Foreskin keratinocyte (primary cell): ENCODE measurements at places on chromosomes 12 and 14.

DNA sequence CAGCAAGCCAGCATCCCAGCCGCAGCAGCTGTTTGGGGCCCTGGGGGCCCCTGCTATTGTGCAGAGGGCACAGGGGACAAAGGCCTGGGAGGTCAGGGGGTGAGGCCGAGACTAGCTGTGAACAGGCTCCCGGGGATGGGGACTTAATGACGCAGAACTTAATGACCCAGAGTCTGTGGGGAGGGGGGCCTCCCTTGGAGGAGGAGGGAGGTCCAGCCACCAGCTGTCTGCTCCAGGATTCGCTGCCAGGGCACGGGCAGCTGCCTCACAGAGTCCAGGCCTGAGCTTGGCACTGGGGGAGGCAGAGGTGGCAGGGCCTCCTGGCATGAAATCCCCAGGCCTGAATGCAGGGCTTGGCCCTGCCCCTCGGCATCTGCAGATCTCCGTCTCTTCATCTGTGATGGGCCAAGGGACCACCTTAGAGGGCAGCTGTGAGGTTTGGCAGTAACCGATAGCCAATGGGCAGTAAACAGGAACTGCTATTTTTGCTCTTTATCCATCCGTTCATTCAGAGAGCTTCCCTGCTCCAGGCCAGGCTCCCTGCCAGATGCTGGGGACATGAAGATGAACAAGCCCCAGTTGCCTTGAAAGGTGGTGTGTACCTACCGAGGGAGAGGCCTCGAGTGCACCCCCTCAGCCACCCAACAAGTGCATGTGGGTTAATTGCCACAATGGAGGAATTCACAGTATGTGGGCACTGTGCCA, 6.7 kb downstream of the FAM222A start:
- DNase-seq, result no peak

DNA sequence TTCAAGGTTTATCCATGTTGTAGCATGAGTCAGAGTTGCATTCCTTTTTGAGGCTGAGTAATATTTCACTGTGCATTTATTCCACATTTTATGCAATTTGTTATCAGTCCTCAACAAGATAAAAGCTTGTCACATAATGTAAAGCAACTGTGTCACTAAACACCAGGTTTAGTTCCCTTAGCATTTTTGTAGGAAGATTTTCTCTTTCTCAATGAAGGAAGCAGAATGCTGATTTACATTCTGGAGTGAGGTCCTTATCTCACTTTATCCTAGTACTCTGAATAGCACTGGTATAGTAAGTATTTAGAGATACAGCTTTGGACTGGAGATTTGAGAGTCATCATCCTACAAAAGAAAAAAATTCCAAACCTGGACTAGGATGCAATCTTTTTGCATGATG, 9.8 kb upstream of the EXD2 start:
- no peak for DNase-seq

DNA sequence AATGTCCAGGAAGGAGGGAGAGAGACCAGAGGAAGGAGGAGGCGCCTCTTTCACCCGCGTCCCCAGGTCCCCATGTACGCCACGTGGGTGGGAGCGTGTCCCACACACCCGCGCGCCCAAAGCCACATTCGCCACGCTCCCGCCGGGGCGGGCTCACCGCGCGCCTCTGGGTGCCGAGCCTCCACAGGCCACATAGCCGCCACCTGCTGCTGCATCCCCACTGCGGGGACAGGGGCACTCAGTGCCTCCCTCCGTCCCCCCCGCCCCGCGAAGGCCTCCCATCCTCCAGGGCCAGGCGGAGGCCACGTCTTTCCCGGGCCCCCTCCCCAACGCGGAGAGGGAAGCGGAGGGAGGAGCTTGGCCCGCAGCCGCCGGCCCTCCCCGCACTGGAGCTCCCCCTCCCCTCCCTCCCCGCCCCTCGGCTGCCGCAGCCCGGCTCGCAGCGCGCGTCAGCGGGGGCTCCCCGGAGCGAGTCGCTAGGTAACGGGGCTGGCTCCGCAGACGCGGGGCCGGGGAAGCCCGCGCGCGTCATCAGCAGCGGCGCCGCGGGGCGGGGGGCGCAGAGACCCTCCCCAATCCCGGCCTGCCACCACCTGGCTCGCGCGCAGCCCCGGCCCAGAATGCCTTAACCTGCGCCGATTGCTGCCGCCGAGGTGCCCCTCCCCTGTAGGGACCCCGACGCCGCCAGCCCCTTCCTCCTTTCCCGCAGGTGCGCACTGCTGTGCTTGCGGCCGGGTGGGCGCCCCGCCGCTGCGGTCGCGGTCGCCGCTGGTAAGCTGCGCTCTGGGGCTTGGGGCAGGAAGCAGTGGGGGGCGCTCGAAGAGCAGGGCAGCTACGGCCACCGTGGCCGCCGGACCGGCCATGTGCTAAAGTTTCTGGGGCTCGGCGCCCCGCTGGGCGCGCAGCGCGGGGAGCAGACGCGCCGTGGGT, 536 bp upstream of the TUNAR start:
- no peak for DNase-seq

GRCh38 chr12:77062846-77063461, 2.4 kb downstream of the E2F7 start:
- no peak for DNase-seq

DNA sequence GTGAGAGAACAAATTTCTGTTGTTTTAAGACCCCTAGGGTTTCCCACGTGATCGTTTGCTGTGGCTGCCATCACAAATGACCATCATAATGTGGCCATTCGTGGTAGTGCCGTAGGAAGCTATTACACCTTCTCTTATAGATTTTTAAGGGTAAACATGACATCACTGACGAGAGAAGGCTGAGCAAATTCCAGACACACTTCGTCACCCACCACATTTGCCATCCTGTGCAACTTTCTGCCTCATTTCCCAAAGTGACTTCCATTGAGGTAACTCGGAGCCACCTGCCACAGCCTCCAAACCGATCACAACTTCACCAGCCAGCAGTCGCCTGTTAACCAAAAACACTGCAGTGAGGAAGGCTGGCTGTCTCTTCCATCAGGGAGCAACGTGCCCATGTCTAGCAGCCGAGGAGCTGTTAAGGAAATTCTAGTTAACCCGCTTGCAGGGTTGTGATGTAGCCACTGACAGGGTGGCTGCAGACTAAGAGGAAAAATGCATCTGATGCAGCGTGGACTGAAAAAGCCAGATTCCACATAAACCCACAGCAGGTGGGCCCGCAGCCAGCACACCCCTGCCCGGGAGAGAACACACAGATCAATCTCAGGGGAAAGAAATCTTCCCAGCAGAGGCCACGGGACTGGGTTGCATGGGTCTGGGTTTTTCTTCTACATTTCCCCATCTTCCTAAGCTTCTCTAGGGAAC, 44.6 kb downstream of the CCDC85C start:
- DNase-seq, result no peak

DNA sequence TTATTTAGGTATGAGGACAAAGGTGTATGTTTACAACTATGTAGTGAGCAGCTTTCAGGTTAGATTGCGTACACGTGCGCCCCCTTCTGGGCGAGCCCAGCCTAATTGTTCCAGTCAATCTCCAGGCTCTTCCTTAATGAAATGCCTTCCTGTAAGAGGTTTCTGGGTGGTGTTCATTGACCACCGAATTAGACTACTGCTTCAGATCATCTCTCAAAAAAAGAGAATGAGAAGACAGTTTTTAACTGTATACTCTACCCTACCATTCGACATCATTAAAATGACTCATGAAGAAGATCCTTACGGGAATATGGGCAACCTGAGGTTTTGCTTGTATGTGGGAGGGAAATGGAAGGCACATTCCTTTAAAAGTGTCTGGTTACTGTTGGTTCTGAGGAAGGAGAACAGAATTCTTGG, 2.1 kb downstream of the LUM start:
- DNase-seq, result peak; percentile 44

- DNase-seq, result no peak
Observed at GRCh38 chr12:42104087-42104486, 40.6 kb downstream of the GXYLT1 start.

DNA sequence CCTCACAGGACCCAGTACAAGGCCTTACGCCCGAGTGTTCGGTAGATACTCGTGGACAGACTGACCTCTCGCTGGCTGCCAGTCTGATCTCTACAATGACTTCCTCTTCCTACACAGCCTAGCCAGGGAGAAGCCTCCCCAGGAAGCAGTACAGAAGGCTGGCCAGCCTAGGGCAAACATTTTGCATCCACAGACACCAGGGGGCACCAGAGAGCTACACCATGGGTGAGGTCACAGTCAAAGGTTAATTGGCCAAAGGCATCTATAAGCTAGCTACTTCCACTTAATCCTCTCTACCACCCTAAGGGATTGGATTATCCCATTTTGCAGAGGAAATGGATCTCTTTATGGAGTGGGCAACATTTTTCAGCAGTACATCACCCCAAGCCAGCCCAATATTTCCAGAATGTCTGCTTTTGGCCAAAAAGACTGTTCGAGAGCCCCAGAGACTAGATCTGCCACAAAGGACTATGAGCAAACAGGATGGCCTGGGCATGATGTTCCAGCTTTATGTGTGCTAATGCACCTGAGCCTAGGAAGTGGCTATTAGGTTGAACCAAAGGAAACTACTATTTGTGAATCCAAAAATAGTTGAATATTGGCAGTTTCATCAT, 14.6 kb upstream of the PNMA1 start:
- peak; percentile 48 for DNase-seq

GRCh38 chr12:126811391-126811790, 1455.6 kb upstream of the TMEM132C start:
- no peak for DNase-seq

DNA sequence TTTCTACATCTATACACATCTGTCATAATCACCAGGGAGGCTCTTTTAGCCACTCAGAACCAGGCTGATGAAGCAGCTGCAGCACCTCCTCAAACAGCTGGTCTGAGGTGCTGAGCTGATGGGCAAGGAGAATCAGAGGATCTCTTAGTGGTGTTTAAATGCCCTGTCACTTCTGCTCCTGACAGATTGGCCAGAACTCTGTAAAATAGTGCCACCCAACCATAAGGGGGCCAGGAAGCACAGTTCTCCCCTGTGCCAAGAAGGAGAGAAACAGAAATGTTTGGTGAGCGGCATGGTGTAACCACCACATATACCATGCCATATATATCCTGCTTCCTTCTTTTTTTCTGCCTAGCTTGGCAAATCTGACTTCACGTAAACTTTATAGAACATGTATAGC, 12.8 kb downstream of the SOCS2 start:
- no peak for DNase-seq

- DNase-seq, result no peak
Observed at GRCh38 chr14:105116451-105117256, 51.4 kb upstream of the GPR132 start.

DNA sequence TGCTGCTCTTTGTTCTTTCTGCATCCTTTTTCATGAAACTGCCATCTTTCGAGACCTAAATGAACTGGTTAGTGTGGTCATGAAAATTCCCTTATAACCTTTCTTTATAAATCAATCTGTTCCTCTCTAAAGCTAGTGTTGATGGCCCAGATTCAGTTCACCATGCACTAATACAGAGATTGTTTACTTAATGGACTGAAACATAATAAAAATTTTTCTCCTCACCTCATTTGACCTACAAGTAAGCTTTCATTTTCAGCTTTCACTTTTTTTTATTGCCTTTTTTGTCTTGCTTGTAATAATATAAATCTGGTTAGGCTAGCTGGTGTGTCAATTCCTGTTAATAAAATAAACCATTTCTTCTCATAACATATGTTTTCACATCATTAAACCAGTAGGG, 183.8 kb downstream of the CCDC59 start:
- DNase-seq, result no peak

- DNase-seq, result no peak
Observed at GRCh38 chr14:91934554-91935285, 12.8 kb downstream of the FBLN5 start.

GRCh38 chr12:70604662-70605061, 32.6 kb downstream of the PTPRB start:
- DNase-seq, result no peak

DNA sequence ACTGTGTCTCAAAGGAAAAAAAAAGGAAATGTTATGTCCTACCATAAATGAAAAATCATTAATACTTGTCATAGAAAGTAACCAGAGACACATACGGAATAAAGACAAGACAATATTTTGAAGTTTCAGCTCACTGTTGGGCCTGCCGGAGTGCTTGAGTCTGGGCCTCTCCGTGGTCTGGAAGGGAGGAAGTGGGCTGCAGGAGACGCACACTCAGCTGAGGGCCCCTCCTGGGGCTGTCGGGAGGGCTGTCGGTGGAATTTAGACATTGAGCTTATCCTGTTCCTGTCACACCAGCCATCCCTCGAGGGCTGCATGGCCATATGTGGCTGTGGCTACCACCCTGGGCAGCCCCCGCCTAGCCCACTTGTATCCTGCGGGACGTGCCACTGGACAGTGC, 80.6 kb downstream of the DDX51 start:
- DNase-seq, result no peak

DNA sequence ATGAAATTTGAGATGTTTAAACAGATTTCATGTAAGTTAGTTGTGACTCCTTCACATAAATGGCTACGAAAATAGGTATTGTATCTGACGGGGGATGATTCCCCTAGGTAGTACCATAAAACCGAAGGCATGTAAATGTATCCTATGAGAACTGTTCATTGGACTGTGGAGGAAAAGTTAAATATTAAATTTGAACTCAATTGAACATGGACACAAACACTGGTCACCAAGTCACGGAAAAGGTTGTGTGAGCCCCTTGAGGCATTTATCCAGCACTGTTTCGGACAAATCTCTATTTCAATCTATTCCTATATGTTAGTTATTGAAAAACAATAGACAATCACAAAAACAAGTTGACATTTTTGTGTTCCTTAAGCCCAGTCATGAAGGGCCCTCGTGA, 1014.3 kb upstream of the NOVA1 start:
- DNase-seq, result no peak

DNA sequence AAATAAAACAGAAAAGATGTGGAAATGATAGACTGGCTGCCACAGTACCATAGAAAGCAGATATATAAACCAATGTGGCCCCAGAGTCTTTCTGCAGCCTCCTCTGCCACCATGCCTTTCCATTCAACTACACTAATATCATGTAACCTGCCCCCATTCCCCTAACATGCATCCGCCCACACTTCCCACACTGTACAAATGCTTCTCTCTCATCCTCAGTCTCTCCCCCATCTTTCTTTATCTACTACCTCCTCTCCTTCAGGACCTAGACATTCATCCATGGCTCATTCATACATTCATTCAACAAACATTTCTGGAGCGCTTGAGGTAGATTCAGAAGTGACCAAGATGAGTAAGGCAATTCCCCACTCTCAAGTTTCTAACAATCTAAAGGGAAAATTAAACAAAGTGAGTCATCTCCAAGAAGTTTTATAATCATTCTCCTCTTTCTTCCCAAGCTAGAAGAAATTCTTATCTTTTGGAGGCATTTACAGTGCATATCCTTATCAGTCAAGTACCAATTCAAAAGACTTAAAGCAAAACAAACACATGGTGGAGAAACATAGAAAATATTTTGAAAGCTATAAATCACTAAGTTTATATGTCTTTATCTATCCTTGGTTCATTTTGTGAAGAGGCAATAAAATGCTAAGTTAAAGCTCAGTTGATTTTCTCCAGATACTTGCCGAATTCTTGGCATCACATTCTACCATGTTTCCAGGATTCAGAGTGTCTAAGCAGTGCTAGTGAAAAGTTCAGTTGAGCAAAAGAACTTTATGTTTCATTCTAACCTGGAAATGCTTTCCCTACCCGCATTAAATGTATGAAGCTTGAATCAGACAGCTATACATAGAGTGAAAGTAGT, 70.5 kb upstream of the FRMD6 start:
- DNase-seq, result peak; percentile 53

GRCh38 chr14:100369019-100369418, 45.9 kb downstream of the SLC25A47 start:
- DNase-seq, result no peak
